ENCODE measurements at places on chromosomes 7 and 10.

DNA sequence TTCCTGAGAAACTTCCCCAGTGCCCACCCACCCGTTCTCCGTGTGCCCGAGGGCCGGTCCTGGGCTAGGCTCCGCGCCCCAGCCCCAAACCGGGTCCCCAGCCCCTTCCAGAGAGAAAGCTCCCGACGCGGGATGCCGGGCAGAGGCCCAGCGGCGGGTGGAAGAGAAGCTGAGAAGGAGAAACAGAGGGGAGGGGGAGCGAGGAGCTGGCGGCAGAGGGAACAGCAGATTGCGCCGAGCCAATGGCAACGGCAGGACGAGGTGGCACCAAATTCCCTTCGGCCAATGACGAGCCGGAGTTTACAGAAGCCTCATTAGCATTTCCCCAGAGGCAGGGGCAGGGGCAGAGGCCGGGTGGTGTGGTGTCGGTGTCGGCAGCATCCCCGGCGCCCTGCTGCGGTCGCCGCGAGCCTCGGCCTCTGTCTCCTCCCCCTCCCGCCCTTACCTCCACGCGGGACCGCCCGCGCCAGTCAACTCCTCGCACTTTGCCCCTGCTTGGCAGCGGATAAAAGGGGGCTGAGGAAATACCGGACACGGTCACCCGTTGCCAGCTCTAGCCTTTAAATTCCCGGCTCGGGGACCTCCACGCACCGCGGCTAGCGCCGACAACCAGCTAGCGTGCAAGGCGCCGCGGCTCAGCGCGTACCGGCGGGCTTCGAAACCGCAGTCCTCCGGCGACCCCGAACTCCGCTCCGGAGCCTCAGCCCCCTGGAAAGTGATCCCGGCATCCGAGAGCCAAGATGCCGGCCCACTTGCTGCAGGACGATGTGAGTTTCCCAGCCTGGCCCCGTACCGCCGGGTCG, at the start of gene SCD:
Gene SCD, plus strand, starts transcription at position 469 of the 803 bp plus-strand sequence. Its CDS starts 272 bp downstream, at position 741.
- DNase-seq: peak; percentile 95

DNA sequence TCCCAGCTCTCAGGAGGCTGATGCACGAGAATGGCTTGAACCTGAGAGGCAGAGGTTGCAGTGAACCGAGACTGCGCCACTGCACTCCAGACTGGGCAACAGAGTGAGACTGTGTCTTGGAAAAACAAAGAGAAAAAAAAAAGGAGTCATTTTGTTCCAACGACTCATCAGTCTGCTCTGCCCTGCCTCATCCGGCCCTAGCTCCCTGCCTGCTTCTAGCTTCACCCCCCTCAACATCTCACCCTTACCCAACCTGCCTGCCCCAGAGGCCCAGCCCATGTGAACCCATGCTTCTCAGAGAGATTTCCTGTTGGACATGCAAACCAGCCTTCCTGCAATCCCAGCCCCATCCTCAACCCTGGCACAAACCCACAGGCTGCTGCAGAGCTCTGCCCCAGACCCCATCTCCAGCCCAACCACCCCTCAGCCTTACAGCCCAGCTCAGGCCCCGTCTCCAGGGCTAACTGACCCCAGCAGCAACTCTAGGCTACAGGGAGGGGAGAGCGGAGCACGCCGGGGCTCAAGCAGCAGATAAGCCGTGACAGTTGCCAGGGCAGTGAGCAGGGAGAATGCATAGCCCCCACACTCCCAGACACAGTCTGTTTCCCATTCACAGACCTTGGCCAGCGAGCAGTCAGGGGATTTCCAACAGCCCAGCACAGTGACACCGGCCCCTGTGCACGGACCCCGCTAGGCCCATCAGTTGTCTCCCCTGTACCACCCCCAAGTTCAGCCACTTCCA, 86.0 kb upstream of the KCTD7 start:
- no peak for DNase-seq

GRCh38 chr7:128818694-128819093, 11.5 kb upstream of the FLNC start:
- no peak for DNase-seq

DNA sequence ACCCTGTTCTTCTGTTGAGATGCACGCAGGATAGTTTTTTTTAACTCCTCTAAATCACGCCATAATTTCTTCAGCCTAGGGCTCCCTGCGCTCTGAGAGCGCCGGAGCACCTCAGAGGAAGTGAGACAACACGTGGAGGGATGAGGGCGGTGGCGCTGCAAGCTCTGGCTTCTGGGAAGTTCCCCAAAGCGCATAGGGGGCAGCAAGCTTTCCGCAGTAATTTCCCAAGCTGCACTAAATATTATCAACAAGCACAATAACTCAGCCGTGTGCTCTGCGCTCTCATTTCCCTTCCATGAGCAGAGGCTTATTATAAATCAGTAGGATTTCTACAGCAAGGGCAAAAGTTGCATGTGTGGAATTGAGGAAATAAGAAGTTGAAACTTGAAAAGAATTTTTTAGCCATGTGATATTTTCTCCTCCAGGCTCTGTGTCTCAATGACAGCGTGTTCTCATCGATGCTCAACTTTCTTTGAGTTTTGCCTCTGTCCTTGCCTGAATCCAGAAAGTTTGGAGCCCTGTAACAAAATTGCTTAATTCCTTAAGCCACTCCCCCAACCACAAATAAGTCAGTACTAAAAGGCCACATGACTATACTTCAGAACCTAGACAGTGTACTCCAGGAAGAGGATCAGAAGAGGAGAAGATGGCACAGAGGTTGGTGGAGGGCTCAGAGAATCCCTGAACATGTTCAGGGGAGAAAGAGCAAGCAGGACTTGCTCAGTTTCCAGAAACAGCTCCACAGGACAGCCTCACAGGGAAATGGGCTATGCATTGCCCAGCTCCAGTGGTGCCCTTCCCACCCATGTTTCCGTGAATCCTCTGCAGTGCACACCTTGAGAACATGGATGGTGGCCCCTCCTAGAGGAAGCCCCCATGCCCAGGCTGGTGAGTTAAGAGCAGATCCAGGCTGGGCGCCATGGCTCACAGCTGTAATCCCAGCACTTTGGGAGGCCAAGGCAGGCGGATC, 221.5 kb upstream of the GHITM start:
- DNase-seq: peak; percentile 58

GRCh38 chr10:119466076-119466475, 76.4 kb downstream of the RGS10 start:
- DNase-seq: no peak

- peak; percentile 84 for DNase-seq
Measured at GRCh38 chr10:49592726-49593563, 17.2 kb upstream of the SLC18A3 start.

GRCh38 chr10:132377326-132377725, 19.7 kb upstream of the PWWP2B start:
- no peak for DNase-seq

DNA sequence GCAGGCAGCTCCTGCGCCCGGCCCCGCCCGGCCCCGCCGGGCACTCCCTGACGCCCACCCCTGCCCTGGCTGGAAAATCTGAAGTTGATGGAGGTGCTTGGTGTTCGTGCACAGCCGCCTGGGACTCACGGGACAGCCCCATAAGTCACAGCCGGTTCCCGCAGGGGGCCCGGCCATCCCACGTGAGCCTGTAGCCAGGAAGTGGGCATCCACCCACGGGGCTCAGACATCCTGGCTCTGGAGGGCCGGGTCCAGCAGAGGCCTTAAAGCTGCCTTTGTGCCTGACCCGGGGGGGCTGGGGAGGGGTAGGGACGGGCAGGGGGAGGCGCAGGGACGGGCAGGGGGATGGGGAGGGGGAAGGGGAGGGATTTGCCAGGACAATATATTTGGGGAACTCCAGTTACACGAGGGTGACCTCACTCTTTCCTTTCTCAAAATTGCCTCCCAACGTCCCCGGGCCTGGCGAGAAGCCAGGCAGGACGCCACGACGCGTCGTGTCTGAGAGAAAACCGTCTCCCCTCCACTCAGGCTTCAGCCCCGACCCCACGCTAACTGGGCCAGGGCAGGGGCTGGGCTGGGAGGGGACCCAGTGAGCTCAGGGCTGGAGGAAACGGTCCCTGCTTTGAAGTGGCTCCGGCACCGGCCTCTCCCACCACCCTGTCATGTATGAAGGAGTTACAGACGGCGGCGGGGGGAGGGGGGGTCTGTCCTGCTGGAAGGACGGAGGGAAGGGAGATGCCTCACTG, 82.1 kb upstream of the PDGFA start:
- DNase-seq: peak; percentile 98

- no peak for DNase-seq
Measured at GRCh38 chr7:117023325-117023854, 70.1 kb downstream of the ST7 start.

DNA sequence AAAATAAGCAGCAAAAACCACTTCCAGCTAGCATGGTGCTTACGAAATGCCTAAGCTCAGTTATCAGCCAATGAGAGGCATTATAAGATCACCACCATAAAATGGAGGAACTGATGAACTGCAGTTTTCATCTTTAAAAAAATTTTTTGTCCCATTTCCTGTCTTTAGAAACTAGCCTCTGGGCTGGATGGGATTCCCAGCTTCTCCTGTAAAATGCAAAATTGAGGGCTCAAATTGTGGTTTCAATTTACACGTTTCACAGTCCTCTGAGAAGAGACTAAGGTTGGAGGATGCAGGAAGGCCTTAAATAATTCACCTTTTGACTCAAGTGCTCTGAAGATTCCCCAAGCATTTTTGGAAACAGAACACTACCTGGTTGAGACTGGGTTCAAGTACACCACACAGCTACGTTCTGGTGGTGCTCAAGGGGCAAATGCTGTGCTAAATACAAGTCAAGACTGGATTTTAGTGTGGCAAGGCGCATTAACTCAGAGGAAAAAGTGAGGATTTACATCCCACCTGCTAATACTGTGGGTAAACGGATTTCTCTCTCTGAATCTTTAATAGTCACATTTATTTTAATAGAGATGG, 951 bp downstream of the ZNF25 start:
- DNase-seq: peak; percentile 21

GRCh38 chr7:116328161-116328560, 117.8 kb downstream of the TES start:
- no peak for DNase-seq

DNA sequence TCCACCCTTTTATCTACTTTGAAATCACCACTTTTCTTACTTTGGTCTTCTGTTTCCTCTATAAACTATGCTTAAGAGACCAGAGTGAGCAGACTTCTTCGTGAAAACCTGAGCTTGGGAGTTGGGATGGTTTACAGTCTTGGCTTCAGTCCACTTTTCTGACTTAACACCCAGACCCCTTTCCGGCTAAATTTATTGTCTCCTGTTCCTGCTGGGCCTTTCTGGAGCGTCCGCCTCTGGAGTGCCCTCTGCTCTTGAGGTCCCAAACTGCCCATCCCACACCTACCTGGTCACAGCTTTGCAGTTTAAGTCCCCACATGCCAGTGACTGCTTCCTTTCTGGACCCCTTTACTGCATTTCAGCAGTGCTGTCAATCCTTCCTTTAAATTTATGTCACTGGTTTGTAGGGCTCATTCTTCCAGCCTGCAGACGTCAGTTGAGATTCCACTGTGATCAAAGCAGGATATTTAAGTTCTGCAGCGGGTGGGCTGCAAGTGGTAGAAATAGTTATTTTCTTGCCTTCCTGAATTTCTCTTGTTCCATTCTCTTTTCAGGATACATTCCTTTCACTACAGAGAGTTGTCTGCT, 80.3 kb downstream of the KAT6B start:
- DNase-seq: no peak

DNA sequence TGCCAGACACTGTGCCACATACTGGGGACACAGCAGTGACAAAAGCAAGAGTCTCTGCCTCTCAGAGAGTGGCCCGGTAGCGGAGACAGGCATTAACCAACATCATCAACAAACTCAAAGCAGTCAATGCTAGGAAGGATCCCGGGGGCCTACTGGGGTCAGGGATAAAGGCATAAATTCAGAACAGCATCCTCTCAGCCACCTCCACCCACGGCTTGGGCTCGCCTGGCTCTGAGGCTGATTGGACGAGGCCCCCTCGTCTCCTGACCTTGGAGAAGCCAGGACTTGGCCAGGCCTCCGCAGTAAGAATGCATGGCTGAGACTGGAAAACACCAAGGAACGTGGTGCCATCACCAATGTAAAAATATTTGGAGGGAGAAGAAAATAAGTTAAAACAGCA, 102.1 kb downstream of the ARHGAP22 start:
- DNase-seq: no peak

DNA sequence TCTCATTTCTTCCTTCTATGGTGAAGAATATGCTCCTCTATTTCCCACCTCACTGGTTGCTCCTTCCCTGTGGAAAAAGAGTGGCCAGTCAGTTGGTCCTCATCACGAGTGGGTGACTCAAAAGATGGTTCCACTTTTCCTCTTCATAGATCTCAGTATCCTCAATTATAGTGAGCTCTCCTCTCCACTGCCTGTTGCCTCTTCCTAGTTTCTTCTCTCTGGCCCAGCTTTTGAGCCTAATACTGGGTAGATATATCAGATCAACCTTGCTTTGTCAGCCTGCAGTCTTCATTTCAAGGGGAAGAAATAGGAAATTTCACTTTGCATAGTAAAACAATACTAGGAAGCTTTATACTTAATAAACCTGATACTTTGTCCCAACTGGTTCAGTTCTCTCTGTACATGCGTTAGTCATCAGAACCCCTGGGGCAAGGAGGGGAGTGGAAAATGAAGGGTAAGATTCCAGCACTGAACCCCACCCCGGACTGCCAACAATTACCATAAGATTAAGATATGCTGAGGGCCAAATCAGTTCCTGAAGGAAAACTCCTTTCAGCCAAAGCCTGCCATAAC, 15.5 kb upstream of the WNT16 start:
- DNase-seq: no peak

GRCh38 chr10:78575400-78575799, 493.4 kb upstream of the ZMIZ1 start:
- no peak for DNase-seq

DNA sequence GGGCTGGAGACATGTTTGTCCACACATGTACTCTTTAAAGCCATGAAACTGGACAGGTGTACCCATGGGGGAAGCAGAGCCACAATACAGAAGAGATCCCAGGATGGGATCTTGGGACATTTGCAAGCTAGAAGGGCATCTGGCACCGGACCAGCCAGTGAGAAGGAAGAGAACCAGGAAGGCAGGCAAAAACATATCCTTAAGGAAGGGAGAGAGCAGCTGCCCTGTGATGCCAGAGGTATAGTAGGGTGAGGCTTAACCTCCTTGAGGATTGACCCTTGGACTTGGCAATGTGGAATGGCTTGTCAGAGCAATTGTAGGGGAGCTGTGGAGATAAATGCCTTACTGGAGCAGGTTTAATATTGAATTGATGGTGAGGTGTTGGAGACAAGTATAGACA, 17.9 kb upstream of the SUV39H2 start:
- DNase-seq: no peak

DNA sequence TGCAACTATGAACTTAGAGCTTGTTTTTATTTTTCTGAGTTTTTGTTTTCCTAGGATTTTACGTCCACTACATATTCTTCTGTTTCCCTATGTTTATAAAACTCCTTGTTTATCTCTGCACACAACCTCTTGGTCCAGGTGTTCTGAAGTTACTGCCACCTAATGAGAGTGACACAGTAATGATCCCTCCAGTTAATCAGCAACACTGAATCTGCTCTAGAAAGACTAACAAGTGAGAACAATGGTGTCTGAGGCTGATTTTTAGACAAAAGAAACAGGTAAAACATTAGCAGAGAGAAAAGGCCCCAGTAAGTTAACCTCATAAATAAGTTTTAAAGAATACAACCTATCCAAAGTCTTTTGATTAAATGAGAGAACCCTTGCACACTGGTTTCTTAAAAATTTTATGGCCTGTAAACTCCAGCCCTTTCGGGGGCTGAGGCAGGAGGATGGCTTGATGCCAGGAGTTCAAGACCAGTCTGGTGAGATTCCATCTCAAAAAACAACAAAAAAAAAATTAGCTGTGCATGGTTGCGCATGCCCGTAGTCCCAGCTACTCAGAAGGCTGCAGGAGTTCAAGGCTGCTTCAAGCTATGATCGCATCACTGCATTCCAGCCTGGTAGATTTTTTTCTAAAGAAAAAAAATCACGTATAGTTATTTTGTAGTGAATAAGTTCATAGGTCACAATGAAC, 397.6 kb downstream of the MAGI2 start:
- DNase-seq: no peak
